ENCODE measurements at places on chromosomes 12 and 14. TPM values are rescaled to one million over a fixed set of nuclear protein-coding genes. Genes with fewer than 3 reads are reported as not detected.

DNA sequence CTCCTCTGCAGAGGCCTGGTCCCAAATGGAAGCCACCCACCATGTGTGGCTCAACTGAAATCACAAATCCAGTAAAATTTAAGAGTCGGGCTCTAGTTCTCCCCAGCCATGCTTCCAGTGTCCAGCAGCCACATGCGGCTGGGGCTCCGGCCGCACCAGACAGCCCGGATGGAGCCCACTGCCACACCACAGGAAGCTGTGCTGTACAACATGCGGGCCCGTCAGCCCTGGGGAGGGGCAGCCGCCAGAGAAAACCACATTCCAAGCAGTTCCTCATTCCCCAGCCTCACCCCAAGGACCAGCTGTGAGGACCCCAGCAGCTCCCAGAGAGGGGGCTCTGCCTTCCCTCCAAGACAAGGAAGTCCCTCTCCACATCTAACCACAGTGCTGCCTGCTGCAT is 135.0 kb downstream of the NCOR2 start:
- DNase-seq: no peak
- no peaks in the 10 kb centered on the region for H3K27me3 ChIP-seq
- no peaks in the 10 kb centered on the region for H3K36me3 ChIP-seq
- no peak overlapping the region for H3K27ac ChIP-seq
- peaks cover 21% of the 10 kb centered on the region for H3K4me1 ChIP-seq
- H3K4me3 ChIP-seq: no peak overlapping the region

DNA sequence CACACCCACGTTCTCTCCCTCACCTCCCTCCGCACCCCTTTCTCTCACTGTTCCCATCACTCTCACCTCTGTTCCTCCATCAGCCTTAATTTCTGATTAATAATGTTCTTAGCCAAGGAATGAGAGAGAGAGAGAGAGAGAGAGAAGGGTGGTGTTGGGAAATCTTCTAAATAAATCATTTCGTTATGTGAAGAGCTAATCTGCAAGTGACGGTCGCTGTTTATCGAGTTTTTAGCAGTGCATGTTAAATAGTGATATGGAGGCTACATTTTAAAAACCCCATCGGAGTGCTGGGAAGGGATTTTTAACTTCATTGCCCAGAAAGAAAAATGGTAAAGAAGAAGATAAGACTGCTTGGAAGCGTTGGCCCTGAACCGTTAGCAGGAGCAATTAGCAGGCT is 203.3 kb upstream of the LHX5 start:
- H3K4me1 ChIP-seq: no peaks in the 10 kb centered on the region
- no peak overlapping the region for H3K27ac ChIP-seq
- H3K4me3 ChIP-seq: no peak overlapping the region
- H3K36me3 ChIP-seq: no peaks in the 10 kb centered on the region
- no peak for DNase-seq
- peaks cover 73% of the 10 kb centered on the region for H3K27me3 ChIP-seq

DACT1 gene
- 1.4 TPM for total RNA-seq

DNA sequence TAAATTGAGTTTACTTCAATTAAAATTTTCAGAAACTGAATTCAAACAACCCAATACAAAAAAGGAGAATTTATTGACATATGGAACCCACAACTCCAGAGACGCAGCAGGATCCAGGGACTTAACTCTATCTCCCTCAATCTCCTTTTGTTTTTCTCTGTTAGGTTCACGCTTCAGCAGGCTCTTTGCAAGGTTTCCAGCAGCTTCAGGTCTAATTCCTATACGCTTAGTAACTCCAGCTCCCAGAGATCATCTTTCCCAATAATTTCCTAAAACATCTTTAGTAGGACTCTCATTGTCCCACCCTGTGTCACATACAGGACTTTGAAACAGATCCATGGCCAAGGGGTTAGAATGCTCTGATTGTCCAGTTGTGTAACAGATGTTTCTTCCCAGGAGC is 175.2 kb downstream of the RMST start:
- peaks cover 1% of the 10 kb centered on the region for H3K27me3 ChIP-seq
- H3K27ac ChIP-seq: no peak overlapping the region
- DNase-seq: no peak
- H3K36me3 ChIP-seq: no peaks in the 10 kb centered on the region
- no peak overlapping the region for H3K4me3 ChIP-seq

DNA sequence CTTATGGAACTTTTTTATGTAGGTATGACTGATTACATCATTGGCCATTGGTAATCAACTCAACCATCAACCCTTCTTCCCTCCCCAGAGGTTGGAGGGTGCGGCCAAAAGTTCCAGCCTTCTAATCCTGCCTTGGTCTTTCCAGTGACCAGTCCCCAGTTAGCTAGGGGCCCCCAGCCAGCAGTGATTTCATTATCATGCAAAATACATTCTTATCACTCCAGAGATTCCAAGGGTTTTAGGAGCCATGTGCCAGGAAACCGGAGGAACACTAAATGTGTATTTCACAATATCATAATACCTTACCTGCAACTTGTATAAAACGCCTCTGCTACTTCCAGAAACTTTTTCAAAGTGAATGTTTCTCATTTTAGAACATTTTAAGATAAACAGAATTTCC is 181.5 kb upstream of the PELI2 start:
- H3K4me1 ChIP-seq: no peaks in the 10 kb centered on the region
- peaks cover 8% of the 10 kb centered on the region for H3K27me3 ChIP-seq
- H3K4me3 ChIP-seq: no peak overlapping the region
- no peaks in the 10 kb centered on the region for H3K36me3 ChIP-seq
